ENCODE measurements at places on chromosomes 4 and X.

DNA sequence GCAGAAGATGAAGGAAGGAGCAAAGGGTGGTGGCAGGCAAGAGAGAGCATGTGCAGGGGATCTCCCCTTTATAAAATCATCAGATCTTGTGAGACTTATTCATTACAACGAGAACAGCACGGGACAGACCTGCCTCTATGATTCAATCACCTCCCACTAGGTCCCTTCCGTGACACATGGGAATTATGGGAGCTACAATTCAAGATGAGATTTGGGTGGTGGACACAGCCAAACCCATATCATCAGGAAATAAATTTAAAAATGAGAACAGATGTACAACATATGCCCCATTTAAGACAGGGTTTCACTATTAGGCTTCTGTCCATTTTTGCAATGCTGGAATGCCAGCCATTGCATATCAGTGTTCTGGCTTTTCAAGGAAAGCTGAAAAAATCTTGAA is 346.7 kb upstream of the SLIT2 start:
- no peak for DNase-seq

- no peak for DNase-seq
Observed at GRCh38 chr4:79292008-79292407, 33.9 kb downstream of the NAA11 start.

DNA sequence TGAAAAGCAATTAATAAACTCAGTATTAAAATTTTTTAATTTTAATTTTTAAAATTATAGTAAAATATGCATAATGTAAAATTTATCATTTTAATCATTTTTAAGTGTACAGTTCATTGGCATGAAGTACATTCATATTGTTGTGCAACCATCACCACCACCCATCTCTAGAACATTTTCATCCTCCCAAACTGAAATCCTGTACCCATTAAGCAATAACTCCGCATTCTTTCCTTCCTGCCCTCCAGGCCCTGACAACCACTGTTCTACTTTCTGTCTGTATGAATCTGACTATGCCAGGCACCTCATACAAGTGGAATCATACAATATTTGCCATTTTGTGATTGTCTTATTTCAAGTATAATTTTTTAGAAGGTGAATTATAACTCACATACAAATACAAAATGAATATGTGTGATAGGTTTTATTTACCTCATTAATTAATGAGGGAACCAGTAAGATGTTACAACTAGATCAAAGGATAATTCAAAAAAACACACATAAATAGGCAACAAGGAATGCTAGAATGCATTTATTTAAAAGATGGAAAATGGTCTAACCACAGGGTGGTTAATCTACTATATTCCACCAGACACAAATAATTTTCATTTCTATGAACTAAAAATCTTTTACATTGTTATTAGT is 13.1 kb upstream of the AFF1 start:
- no peak for DNase-seq

- DNase-seq: no peak
Observed at GRCh38 chrX:136679531-136679930, 31.6 kb downstream of the CD40LG start.

GRCh38 chr4:96523611-96524010 is 683.7 kb downstream of the PDHA2 start:
- DNase-seq: no peak

DNA sequence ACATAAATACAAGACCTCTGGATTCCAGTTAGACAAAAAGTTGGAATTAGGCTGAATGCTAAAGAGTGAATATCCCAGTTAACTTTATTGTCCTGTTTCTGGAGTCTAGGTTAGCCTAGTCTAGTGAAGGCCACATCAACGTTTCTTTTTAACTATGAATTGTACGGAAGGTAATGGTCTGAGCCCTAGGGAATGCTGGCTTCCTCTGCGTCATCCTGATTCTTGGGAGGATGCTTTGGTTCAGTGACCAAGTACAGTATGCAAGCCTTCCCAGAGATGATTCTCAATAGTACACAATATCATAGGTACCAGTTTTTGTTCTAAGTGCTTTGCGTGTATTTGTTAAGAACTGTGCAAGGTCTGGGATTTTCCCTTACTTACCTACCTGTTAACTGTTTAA is 11.8 kb downstream of the DIAPH2 start:
- no peak for DNase-seq

DNA sequence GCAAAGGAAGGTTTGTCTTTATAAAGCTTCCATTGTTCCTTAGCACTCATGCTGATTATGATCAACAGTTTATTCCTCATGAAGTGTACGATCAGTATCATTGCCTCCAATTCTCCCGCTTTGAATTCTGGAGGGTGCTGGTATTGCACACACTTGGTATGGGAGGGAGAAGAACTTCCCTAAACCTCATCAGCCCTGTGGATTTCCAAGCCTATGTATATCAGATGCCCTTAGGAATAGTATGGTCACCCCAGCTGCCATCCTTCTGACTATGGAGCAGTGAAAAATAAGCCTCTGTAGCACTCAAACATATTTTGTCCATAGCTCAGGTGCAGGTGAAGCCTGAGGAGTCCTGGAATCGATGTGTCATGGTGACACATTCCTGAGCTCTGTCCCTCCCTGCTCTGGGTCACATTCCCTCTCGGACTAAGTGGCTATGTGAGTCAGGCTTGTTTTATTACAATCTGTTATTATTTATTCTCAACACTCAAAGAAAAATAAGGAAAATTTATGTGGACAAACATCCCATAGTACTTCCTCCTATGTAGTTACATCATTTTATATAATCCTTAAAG is 2.0 kb upstream of the ZDHHC9 start:
- DNase-seq: no peak

DNA sequence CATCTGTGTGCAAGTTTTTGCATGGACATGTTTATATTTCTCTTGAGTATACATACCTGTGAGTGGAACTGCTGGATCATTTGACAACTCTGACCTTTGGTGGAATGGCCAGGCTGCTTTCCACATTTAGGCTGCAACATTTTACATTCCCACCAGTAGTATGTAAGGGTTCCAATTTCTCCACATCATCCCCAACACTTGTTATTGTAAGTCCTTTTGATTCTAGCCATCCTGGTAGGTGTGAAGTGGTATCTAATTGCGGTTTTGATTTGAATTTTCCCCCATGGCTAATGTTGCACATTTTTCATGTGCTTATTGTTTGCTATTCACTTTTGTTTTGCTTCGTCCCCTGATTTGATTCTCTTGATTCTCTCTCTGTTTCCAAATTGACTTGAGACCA is 16.4 kb downstream of the DLG3 start:
- no peak for DNase-seq

- DNase-seq: no peak
Observed at GRCh38 chr4:138405466-138405891, 163.3 kb upstream of the SLC7A11 start.
